ENCODE measurements at places on chromosomes 5 and 9.

DNA sequence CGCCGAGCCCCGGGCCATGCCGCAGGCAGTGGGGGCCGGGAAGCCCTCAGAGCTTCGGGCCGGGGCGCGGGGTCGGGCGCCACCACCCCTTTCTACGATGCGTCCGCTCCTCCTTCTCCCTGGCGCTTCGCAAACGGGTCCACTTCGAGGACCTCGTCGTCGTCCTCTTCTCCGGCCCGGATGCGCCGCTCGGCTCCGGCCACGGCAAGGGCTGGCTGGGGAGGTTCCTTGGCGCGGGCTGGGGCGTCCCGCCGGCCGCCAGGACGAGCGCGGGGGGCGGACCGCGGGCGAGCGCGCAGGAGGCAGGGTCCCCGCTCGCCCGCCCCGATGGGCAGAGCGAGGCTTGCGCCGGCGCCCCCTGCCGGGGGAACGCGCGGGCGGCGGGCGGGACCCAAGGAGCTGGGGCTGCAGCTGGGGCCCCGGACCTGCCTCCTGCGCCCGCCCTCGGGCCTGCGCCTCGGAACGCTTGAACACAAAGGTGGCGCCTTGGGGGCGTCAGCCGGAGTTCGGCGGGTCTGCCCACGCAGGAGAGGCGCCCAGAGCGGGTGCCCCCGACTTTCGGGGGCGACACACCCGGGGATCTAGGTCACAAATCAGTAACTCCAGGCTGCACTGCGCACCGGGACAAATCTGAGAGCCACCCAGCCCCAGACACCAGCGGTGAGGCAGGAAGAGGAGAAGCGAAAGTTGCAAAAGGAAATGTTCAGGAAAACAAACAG lies at the start of gene ROR2:
TSS of gene ROR2 (minus strand) at position 283 of the 719 bp plus-strand sequence.
- DNase-seq, result peak; percentile 70

- no peak for DNase-seq
These were observed 288.4 kb downstream of the MTRR start for GRCh38 chr5:8157320-8157822.

GRCh38 chr9:77475641-77476473 lies 172.3 kb downstream of the GNA14 start:
- peak; percentile 84 for DNase-seq

DNA sequence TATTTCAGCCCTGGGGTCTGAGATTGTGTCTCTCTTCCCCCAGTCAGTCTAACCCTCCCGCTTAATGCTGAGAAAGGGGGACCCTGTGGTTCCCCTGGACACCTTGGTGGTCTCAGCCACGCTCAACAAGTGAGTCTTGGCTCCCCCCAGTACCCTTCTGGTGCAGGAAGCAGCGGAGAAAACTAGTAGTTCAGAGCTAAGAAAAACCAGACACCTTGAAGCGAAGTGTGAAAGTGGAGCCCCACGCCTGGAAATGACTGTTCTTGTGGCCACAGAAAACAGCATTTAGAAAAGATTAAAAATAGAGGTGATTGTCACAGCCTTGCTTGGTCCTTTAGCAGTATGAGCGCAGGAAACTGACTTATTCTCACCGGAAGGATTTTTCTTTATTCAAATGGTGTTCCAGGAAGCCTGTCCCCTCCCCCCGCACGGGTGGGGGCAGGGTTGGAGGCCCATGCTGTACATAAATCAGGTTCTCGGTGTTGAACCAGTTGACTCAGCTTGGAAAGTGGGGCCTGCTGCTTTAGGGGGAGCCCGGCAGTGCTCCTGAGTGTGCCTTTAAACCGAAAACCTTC lies 8.1 kb downstream of the ARPC5L start:
- peak; percentile 48 for DNase-seq

- peak; percentile 56 for DNase-seq
These were observed 86.5 kb downstream of the KLHL3 start for GRCh38 chr5:137649228-137649935.

GRCh38 chr9:69834591-69835184 lies 14.1 kb downstream of the CFAP95 start:
- DNase-seq, result no peak

Data from fibroblast of pulmonary artery (primary cell).